CD8-positive, alpha-beta memory T cell (primary cell): ENCODE measurements at places on chromosomes 5 and 9. TPM values are rescaled to one million over a fixed set of nuclear protein-coding genes. Genes with fewer than 3 reads are reported as not detected.

- DNase-seq, result no peak
Measured at GRCh38 chr9:82454509-82455190, 466.1 kb downstream of the SPATA31D1 start.

- no peak for DNase-seq
Measured at GRCh38 chr9:75064307-75065025, 23.5 kb downstream of the NMRK1 start.

Gene CBY3
- 0.57 TPM for total RNA-seq

- no peak for DNase-seq
Measured at GRCh38 chr9:26656003-26656870, 236.4 kb downstream of the CAAP1 start.

- DNase-seq, result no peak
Measured at GRCh38 chr5:20522905-20523482, 535.0 kb upstream of the CDH18 start.

GRCh38 chr5:1060535-1060981, 51.3 kb downstream of the SLC12A7 start:
- DNase-seq, result no peak

Gene SPINK4
- not detected for total RNA-seq

DNA sequence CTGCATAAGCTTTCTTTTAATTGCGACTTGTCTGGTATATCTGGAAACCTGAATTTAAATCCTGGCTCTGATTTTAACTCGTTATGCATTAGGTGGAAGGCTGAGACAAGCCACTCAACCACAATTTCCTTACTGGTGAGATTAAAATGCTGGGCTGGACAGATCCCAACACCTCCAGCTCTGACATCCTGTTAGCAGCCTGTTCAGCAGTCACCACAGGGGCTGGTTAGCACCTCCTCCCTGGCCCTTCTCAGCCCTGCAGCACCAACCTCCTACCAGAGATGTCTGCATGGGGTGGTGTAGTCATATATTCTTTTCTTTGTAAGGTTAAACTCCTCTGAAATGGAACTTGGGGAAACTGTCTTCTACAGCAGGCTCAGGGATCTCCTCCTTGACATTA, 156.5 kb upstream of the NFIL3 start:
- DNase-seq, result no peak

Gene GGTA1
- not detected for total RNA-seq

GRCh38 chr5:134979416-134979815, 11.7 kb downstream of the CATSPER3 start:
- no peak for DNase-seq

Gene DRD1
- total RNA-seq, result not detected
